HFFc6 (cell line): ENCODE measurements at places on chromosomes 2 and 18. TPM values are rescaled to one million over a fixed set of nuclear protein-coding genes. Genes with fewer than 3 reads are reported as not detected.

DNA sequence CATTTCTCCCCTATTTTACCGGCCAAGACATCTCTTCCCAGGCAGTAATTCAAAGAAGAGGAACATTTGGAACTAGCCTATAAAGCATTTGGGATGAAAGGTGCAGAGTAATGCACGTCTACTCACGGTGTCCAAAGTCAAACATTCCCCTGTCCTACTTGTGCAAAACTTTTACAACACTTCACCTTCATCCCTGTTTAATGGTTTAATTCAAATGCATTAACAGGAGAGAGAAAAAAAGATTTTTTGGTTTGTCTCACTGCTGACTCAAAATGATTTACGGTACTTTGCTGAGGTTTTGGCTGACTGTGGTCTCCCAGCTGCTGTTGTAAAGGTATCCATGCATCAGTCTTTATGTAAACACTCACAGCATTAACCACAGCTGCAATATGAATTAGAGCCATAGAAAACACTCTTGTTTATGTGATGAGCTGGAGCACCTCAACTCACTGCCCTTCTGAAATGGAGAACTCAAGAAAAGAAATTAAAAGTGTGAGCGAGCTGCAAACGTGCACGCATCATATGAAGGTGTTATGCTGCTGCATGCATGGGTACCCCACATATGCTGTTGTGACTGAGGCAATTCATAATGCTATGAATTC, 220.5 kb downstream of the PIEZO2 start:
- no peaks in the 10 kb centered on the region for H3K36me3 ChIP-seq
- H3K4me1 ChIP-seq: peaks cover 51% of the 10 kb centered on the region
- H3K27me3 ChIP-seq: peaks cover 5% of the 10 kb centered on the region; the same call in 1 of the 2 replicates
- DNase-seq: peak; percentile 48

Gene TNFAIP6
- total RNA-seq: 0.92 to 1.8 TPM (median 1.6 TPM) in 3 replicates

Gene TGFA
- 0.18 to 0.26 TPM in 2 of 3 replicates, not detected in the other for total RNA-seq

Gene TRAPPC12
- total RNA-seq: 70.2 and 70.8 TPM in 2 replicates

GRCh38 chr2:9494081-9494480, 19.7 kb downstream of the IAH1 start:
- peaks cover 15% of the 10 kb centered on the region for H3K4me1 ChIP-seq
- H3K27me3 ChIP-seq: peaks cover 2% of the 10 kb centered on the region
- H3K4me3 ChIP-seq: no peak overlapping the region

DNA sequence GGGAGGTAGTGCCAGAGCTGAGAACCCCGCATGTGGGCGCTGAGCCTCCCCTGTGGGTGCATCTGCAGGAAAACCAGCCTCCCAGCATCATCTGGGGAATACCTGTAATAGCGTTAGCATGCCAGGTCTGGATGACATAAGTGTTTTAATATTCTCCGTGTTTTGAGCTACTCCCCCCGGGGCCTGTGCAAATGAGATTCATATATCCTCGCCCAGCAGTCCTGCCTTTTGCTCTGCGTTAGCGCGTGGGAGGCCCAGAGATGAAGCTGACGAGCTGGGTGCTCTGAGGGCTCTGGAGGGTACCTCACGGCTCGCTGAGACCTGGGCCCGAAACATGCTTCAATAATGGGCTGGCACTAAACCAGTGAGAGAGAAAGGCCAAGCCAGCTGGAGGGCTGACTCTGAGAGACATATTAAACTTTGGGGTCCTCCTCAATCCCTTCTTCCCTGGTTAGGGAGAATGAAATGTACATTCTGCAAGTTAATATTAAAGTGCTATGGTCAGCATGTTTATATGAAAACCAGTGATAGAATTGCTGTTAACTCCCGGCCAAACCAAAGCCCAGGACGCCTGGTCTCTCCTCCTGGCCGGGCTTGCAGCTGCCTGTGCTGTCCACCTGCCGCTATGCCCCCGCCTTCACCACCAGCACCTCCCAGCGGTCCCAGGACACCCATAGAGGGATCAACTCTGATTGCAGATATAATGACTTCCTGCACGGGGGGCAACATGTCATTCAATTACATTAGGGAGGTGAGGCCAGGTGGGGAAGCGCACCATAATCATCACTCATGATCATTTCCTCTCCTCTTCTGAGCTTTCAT, 77.0 kb downstream of the EDAR start:
- no peak overlapping the region for H3K27ac ChIP-seq
- no peak overlapping the region for H3K4me3 ChIP-seq
- H3K27me3 ChIP-seq: peaks cover 45% of the 10 kb centered on the region
- H3K36me3 ChIP-seq: no peaks in the 10 kb centered on the region

GRCh38 chr2:238237431-238238135, 2.3 kb downstream of the HES6 start:
- DNase-seq: no peak
- no peak overlapping the region for H3K27ac ChIP-seq
- peaks cover 9% of the 10 kb centered on the region for H3K4me1 ChIP-seq

- H3K36me3 ChIP-seq: peaks cover 9% of the 10 kb centered on the region; the same call in 1 of the 2 replicates
- H3K27ac ChIP-seq: no peak overlapping the region
- peaks cover 63% of the 10 kb centered on the region for H3K4me1 ChIP-seq
- H3K4me3 ChIP-seq: no peak overlapping the region
- peak; percentile 38 for DNase-seq
- H3K27me3 ChIP-seq: peaks cover 6% of the 10 kb centered on the region; the same call in 1 of the 2 replicates
Observed at GRCh38 chr18:11497585-11497984, 111.8 kb upstream of the SLC35G4 start.

GRCh38 chr2:42856891-42857632, 64.7 kb upstream of the HAAO start:
- no peaks in the 10 kb centered on the region for H3K36me3 ChIP-seq
- H3K27me3 ChIP-seq: no peaks in the 10 kb centered on the region
- no peak for DNase-seq
- H3K4me3 ChIP-seq: no peak overlapping the region
- H3K4me1 ChIP-seq: peaks cover 39% of the 10 kb centered on the region

GRCh38 chr2:99431587-99432275, 58.1 kb downstream of the REV1 start:
- no peaks in the 10 kb centered on the region; the same call in 1 of the 2 replicates for H3K27me3 ChIP-seq
- H3K4me3 ChIP-seq: peak overlapping the region; percentile 14; the same call in 1 of the 2 replicates
- peaks cover 33% of the 10 kb centered on the region for H3K36me3 ChIP-seq
- H3K27ac ChIP-seq: peak overlapping the region; percentile 86
- H3K4me1 ChIP-seq: peaks cover 39% of the 10 kb centered on the region
- no peak for DNase-seq

DNA sequence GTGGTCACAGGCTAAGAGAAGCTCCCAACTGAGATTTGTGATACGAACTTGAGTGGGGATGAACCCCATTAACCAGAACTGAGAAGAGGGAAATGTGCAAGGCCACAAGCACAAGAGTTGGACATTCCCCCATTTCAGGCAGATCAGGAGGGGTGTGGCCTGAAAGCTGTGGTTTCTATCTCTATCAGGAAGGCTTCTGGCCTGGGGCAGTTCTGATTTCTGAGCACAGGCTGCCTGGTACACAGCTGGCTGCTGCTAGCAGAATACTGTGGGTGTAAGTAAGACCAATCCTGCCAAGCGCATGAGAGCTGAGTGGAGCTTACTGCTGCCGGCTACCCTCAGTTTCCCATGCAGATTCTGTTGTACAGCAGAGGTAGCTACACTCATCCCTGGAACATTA, 484.6 kb downstream of the SATB2 start:
- no peak overlapping the region for H3K4me3 ChIP-seq
- no peaks in the 10 kb centered on the region for H3K27me3 ChIP-seq
- DNase-seq: no peak
- H3K36me3 ChIP-seq: no peaks in the 10 kb centered on the region
- no peaks in the 10 kb centered on the region for H3K4me1 ChIP-seq

GRCh38 chr2:46576875-46577274, 97.5 kb downstream of the TMEM247 start:
- H3K4me1 ChIP-seq: peaks cover 18% of the 10 kb centered on the region
- H3K4me3 ChIP-seq: no peak overlapping the region
- no peak for DNase-seq

- H3K4me1 ChIP-seq: peaks cover 23% of the 10 kb centered on the region
- H3K27me3 ChIP-seq: no peaks in the 10 kb centered on the region
- no peak overlapping the region for H3K27ac ChIP-seq
- H3K36me3 ChIP-seq: no peaks in the 10 kb centered on the region; the same call in 1 of the 2 replicates
- H3K4me3 ChIP-seq: peak overlapping the region; percentile 82
Observed at GRCh38 chr18:23133860-23134779, 1.2 kb upstream of the CABLES1 start.

DNA sequence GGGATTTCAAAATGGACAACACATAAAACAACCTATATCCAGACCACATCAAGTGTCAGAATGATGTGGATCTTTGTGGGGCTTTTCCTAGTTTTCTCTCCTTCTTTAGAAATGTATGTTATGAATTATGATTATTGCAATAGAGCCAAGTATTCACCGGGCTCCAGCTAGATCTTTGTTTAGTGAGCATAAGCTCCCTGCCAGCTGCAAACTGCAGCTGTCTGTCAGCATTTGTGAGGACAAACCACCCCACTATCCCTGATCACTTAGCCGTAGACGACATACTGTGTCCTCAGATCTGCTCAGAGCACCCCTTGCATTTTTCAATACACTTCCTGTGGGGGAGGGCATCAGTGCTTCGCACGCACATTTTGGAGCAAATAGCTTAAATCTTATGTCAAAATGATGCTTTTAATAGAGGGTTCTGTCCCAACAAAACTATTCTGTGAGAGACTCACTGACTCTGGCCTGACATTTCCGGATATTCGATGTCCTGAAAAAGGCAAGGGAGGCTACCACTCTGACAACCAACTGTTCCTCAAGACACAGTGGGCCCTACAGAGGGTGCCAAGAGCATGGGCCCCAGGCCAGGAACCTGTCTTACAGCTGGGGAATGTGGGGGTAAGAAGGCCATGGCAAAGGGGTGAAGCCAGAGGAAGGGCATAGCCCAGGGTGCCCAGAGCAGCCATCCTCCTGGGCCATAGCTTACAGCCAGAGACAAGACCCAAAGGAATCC, 346.0 kb downstream of the ARHGAP15 start:
- H3K36me3 ChIP-seq: no peaks in the 10 kb centered on the region
- H3K4me3 ChIP-seq: no peak overlapping the region
- no peak for DNase-seq
- peaks cover 27% of the 10 kb centered on the region for H3K4me1 ChIP-seq
- H3K27ac ChIP-seq: no peak overlapping the region
- no peaks in the 10 kb centered on the region for H3K27me3 ChIP-seq

Gene GNLY
- total RNA-seq: not detected in 2 replicates

DNA sequence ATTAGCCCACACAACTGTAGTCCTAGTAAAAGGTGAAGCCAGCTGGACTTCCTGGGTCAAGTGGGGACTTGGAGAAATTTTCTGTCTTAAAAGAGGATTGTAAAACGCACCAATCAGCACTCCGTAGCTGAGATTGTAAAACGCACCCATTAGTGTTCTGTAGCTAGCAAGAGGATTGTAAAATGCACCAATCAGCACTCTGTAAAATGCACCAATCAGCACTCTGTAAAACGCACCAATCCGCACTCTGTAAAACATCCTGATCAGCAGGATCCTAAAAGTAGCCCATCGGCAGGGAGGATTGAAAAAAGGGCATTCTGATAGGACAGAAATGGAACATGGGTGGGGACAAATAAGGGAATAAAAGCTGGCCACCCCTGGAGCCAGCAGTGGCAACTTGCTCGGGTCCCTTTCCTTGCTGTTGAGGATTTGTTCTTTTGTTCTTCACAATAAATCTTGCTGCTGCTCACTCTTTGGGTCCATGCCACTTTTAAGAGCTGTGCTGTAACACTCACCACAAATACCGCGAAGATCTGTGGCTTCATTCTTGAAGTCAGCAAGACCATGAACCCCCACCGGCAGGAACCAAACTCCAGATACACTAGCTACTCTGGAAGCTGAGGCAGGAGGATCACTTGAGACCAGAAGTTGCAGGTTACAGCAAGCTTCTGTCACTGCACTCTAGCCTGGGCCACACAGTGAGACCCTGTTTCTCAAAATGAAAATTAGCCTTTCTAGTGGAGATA, 102.6 kb downstream of the HS6ST1 start:
- H3K27ac ChIP-seq: no peak overlapping the region
- H3K27me3 ChIP-seq: peaks cover 18% of the 10 kb centered on the region
- no peaks in the 10 kb centered on the region for H3K36me3 ChIP-seq
- no peak overlapping the region for H3K4me3 ChIP-seq
- H3K4me1 ChIP-seq: no peaks in the 10 kb centered on the region

DNA sequence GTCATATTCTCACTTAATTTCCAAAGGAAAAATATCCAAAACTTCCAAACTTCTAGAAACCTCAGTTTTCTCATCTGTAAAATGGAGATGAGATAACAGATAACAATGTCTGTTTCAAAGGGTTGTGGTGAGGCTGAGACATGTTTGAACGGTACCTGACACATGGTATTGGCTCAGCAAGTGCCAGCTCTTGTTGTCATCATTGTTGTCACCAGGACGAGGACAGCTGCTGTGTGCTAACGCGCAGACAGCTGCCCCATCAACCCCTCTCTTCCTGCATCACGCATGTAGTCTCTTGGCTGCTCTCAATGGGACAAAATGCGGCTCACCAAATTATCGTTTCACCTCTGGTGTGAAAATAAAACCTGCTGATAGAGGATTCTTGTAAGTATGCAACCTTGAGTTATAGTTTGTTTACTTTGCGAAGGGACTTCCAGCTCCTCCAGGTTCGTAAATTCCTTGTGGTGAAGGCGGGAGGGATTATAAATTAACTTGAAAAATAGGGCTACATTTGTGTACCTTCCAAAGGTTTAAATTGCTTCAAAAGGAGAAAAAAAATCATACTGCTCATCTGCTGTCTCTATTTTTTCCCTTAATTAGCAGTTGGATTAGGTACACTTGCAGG, 605.4 kb downstream of the BCL11A start:
- no peak for DNase-seq
- H3K4me3 ChIP-seq: no peak overlapping the region
- no peaks in the 10 kb centered on the region; the same call in 1 of the 2 replicates for H3K36me3 ChIP-seq
- no peak overlapping the region for H3K27ac ChIP-seq
- H3K4me1 ChIP-seq: no peaks in the 10 kb centered on the region

Gene ING5
- total RNA-seq: 19.9 to 22.1 TPM (median 20.4 TPM) in 3 replicates

GRCh38 chr2:65049010-65049639, 7.1 kb upstream of the CEP68 start:
- no peak overlapping the region for H3K27ac ChIP-seq
- peaks cover 21% of the 10 kb centered on the region; the same call in 1 of the 2 replicates for H3K36me3 ChIP-seq
- H3K4me3 ChIP-seq: no peak overlapping the region
- peaks cover 8% of the 10 kb centered on the region for H3K27me3 ChIP-seq

DNA sequence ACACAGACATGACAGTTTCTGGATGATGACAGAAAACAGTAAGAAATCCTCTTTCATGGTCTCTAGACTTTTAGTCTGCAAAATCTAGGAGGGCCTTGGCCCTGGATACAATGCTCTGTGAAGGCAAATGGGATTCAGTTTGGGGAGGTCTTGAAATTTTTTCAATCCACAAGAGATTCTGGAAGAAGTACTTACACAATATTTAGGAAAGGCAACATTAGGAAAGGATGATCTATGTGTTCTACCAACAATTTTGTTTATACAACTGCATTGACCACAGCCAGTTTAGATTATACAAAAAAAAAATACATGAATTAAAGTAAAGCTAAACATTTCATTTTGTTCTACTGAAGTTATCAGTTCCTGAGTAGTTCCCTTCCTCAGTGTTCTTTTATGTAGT, 208.0 kb downstream of the SRBD1 start:
- no peaks in the 10 kb centered on the region for H3K27me3 ChIP-seq
- no peaks in the 10 kb centered on the region for H3K4me1 ChIP-seq
- H3K36me3 ChIP-seq: no peaks in the 10 kb centered on the region
- no peak overlapping the region for H3K4me3 ChIP-seq
- no peak overlapping the region for H3K27ac ChIP-seq
- no peak for DNase-seq

GRCh38 chr2:240367721-240368120, 67.7 kb upstream of the GPC1 start:
- DNase-seq: no peak
- no peak overlapping the region for H3K27ac ChIP-seq
- no peaks in the 10 kb centered on the region for H3K36me3 ChIP-seq

GRCh38 chr2:240686460-240686859, 3.8 kb upstream of the AQP12B start:
- H3K36me3 ChIP-seq: no peaks in the 10 kb centered on the region
- no peak overlapping the region for H3K4me3 ChIP-seq
- peaks cover 19% of the 10 kb centered on the region for H3K27me3 ChIP-seq
- no peak overlapping the region for H3K27ac ChIP-seq
- no peak for DNase-seq
